ENCODE measurements at places on chromosomes 4 and X.

- DNase-seq: peak; percentile 17
Measured at GRCh38 chrX:45164021-45164621, 36.6 kb downstream of the DIPK2B start.

DNA sequence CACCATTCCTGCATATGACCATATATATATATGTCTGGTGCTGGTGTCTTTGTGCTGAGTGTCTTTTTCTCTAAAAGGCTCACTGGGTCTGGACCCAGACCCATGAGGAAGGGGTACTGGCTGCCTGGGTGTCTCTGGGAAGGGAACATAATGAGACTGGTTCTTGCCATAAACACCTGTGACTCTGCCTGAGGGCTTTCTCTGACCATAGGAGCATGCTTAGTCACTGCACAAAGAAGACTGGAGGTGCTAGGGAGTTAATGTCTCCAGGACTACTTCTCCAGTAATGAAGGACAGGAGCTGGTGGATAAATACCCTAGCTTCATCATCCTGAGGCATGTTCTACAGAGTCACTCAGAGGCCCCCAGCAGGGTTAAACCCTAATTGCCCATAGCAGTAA is 47.1 kb upstream of the CASK start:
- no peak for DNase-seq

GRCh38 chr4:83191026-83191425 is 76.5 kb upstream of the PLAC8 start:
- DNase-seq: no peak

- DNase-seq: no peak
Measured at GRCh38 chr4:156633847-156634246, 337.8 kb downstream of the PDGFC start.

DNA sequence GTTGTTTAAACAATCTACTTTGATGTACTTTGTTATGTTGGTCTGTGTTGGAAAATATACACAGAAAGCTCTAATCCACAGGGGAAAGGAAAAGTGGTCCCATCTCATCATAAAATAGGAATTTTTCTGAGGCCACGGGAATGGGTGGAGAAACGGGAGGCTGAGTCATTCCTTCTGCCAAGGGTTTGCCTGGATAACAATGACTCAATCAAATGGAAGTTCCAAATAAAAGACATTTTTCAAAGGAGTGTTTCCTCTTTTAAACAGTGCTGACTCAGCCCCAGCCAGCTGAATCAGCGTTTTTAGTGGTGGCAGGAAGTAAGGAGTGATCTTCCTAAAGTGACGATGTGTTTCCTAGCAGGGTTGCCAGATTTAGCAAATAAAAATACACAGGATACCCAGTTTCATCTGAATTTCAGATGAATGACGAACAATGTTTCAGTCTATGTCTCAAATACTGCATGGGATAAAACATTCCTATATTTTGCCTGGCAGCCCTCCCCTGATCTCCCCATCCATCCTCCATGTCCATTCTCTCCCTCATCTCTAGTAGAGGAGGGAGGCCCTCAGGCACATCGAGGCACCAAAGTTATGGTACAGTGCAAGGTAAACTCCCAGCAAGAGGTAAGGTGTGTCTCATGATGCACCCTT is 345.4 kb upstream of the GATB start:
- DNase-seq: peak; percentile 69

Measured in mucosa of descending colon (tissue), 3 donors.